ENCODE measurements at places on chromosomes 6 and 20.
A peak's percentile ranks its signal among the peaks of the same experiment; 100 is the strongest.

- DNase-seq = no peak
These were observed 370.8 kb upstream of the BTBD3 start for GRCh38 chr20:11546939-11547338.

DNA sequence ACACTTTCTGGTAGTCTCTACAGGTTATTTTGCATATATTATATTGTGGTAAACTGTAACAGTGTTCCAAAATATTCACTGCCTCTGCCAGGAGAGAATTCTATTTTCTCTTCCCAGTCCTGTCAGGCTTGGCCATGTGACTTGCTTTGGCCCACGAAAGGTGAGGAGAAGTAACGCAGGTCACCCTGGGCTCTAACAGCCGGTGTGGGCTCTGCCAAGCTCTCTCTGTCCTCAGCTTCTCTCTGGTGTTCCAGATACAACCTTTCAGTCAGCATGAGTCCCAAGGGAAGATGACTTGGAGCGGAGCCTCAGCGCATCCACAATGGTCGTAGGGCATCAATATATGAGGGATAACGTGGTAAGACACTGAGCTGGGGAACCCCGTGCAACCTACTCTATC, 113.0 kb upstream of the RREB1 start:
- DNase-seq = no peak

- DNase-seq = no peak
These were observed 5.4 kb downstream of the ZFP57 start for GRCh38 chr6:29675561-29675960.

GRCh38 chr20:6877633-6878032, 110.1 kb downstream of the BMP2 start:
- DNase-seq = no peak

GRCh38 chr6:163260911-163261310, 153.6 kb upstream of the QKI start:
- DNase-seq = no peak

DNA sequence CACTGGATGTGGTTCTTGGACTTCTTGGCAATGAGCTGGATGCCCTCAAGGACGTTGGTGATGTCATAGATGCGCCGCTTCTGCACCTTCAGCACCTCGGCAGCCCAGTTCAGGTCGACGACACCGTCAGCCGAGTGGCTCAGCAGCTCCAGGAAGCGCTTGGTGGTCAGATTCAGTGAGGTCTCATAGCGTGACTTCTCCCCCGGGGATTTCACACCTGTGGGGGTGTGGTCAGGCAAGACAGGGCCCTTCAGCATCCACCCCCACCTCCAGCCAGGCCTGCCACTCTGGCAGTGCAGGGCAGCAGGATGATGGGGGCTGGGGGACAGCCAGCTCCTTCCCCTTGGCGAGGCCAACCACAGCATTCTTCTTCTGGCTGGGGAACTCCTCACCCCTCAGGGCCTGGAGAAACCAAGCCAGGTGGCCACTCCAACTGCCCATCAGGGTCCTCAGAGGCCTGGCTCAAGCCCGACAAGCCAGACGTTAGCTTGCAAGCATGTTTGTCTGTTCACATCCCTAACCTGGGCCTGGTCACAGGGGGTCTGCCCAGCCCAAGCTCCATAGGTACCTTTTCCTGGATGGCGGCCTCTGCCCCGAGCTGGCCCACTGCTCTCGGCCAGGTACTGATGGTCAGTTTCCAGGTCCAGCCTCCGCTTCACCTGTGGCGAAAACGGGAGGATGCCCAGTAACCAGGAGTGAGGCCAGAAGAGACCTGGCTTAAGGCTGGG, 5.7 kb upstream of the NECAB3 start:
- DNase-seq = no peak

- DNase-seq = no peak
These were observed 2.3 kb downstream of the SPEF1 start for GRCh38 chr20:3778976-3779375.

DNA sequence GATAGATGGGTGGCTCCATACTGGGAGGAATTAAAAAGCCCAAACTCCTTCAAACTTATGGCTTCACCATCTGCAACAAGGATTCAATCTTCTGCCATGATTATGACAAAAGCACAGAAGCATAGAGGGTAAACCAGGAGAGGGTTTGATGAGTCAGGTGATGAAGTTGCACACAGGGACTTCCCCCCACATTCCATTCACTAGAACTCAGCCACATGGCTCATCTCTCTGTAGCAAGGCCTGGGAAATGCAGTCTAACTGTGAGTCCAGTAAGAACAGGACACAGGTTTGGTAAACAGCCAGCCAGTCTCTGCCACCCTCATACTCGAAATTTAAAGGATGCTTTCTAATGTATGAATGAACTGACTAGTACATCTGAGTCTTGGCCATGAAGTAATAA, 142.9 kb downstream of the HIVEP2 start:
- DNase-seq = peak; percentile 56

DNA sequence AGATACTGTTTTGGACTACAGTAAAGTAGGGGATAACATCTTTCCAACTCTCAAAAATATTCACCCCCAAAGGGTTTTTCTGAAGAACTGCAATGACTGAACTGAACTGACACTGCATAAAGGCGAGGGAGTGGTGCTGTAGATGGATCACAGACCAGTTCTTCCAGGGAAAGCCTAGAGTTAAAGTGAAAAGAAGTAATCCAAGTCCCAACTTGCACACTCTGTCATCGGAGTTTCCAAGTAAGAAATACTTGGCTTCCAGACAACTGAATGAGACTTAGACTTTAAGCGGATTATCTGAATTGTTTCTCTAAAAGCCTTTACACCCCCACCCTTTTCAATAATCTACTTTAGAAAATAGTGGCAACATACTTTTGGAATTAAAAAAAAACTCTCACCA, 134.1 kb upstream of the PREP start:
- DNase-seq = no peak

DNA sequence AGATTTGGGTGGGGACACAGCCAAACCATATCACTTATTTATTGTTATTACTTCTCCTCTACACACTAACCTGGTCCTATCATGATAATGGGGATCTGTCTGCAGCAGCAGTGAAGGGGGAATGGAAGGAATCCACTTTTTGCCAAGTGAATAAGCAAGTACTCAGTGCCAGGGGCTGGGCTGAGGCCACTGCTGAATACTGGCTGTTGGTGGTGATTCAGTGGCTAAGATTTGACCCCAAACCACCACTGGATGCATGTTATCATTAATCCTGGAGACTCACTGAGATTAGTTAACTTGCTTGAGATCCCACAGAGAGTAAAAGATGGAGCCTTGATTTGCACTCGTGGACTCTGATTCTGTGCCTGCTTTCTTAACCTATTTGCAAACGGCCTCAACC, 127.7 kb downstream of the TSHZ2 start:
- DNase-seq = no peak

DNA sequence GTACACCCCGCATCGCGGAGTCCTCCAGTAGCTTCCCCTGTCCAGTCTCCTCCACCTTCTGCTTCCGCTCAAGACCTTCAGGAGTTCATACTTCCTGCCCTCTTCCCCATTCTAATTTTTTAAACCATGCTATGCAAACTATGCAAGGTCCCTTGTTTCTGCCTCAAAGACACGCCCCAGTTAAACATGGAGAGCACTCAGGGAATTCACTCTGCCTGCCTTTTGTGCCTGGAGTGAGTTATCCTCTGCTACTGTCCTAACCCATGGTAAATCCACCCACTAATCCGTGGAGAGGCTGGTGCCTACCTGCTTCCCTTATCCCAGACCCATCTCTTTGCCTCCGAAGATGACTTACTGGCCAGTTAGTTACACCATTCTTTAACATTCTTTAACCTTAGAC, 473.7 kb upstream of the JARID2 start:
- DNase-seq = no peak

- no peak for DNase-seq
These were observed 29.1 kb upstream of the ZC3H12D start for GRCh38 chr6:149513915-149514314.

GRCh38 chr20:46291401-46291800, 16.9 kb downstream of the CDH22 start:
- DNase-seq = no peak

DNA sequence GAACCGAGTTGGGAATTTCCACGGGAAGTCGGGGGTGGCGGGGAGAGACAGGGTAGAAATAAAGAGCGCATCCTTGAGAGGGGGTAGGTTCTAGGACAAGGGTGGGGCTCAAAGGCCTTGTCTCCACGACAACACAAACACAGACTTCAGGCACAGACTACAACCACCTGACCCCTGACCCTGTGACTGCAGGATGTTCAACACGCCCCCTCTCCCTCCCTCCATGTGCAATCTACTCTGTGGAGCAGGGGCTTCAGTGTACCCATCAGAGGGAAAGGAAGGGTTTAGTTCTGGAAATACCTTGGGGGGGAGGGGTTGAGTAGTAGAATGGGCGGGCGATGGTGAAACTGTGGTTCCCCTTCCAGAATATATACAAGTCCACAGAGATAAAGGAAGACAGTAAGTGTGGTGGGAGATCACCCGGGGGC, 651 bp upstream of the TAPBP start:
- DNase-seq = no peak

DNA sequence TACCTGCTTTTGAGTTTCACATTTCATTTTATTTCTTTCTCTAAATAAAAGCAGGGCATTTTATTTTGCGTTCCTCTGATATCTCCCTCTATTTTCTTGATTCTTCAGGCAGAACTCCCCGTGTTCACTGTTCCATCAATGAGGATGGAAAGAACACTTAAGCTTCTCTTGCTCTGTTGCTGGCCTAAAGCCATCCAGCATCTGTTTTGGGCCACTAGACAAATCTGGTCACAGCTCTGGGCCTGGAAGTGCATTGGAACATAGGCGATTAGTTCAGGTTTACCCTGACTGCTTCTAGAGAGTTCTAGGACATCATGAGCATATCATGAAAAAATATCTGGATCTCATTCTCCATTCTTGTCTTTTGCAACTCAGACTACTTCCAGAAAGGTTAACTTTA, 611.2 kb downstream of the UTRN start:
- no peak for DNase-seq

GRCh38 chr6:136524936-136525413, 25.2 kb downstream of the MAP7 start:
- no peak for DNase-seq

GRCh38 chr6:169502445-169502844, 199.4 kb downstream of the WDR27 start:
- no peak for DNase-seq

DNA sequence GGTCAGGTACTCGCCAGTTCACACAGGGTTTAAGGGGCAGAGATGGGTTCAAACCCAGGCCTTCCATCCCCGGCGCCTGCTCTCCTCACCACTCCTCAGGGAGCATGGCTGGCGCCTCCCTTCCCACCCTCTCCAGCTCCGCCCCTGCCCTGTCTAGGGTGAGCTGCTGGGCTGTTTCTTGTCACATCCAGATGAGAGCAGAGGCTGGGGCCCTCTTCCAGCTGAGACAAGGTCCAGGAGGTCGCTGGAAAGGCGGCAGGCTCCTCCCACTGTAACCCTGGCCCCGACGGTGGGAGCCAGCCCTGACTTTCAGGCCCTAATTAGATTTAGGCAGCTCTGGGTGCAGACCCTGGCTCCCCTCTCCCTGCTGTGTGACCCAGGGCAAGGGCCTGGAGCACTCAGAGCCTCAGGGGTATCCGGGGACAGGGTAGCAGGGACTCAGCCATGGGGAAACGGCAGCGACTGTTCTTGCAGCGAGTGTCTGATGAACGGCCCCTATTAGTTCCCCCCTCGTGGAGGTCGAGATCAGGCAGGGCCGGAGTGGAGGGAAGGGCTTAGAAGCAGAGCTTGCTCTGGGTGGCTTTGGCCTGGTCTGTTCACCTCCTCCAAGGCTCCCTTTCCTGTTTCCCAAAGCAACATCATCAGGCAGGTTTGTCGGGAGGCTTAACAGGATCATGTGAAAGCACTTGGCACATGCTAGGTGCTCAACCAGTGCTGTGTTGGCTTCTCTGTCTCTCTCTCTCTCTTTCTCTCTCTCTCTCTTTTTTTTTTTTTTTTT, 33.4 kb downstream of the SNAI1 start:
- no peak for DNase-seq

- peak; percentile 6 for DNase-seq
These were observed 466.9 kb downstream of the CD83 start for GRCh38 chr6:14584450-14584849.

Measured in HTR-8/SVneo (cell line).